HEK293T (cell line): ENCODE measurements at places on chromosomes 4 and X.

DNA sequence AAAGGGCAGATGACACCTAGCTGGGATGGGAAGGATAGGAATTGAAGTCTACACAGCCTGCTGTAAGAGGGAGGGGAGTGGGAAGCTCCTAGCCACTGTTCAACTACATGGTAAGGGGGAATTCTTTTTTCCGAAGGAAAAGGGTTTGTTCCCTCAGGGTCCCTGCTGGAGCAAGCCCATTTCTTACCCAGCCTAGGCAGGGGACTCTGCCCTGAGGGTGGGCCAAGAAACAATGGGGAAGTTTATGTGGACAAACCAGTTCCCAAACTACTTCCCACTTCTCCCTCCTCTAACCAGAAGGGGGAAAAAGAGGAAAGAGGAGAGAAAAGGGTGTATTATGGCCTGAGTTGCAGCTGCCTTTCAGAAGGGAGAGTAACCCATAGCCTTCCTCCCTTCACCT, 13.5 kb upstream of the VSIG4 start:
- DNase-seq = no peak

DNA sequence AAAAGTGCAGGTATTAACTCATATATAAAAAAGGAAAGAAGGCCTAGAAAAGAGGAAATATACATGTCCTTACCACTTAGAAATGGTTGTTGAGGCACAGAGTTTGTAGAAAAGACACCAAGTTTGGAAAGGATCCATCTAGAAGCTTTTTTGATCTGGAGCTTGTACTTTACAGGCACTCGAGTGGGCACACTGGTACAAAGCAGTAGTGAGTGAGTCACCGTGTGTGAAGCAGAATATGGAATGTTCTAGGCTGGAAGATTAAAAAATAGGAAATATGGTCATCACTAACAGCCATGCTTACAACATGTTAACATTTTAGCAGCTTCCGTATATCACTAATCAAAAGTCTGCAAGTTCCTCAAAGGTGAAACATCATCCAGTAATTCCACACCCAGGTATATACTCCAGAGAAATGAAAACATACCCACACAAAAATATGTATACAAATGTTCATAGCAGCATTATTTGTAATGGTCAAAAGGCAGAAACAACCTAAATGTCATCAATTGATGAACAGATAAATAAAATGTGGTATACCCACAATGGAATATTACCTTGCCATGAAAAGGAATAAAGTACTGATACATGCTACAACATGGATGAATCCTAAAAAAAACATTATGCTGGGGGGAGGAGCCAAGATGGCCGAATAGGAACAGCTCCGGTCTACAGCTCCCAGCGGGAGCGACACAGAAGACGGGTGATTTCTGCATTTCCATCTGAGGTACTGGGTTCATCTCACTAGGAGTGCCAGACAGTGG, 69.5 kb downstream of the FRYL start:
- no peak for DNase-seq

GRCh38 chr4:188905248-188905647, 766.0 kb downstream of the TRIML1 start:
- DNase-seq = no peak

GRCh38 chrX:148466292-148466691, 34.1 kb upstream of the AFF2 start:
- DNase-seq = no peak

GRCh38 chrX:119984652-119985051, 41.1 kb upstream of the NKAP start:
- no peak for DNase-seq

- DNase-seq = no peak
Observed at GRCh38 chr4:125225806-125226205, 88.9 kb upstream of the FAT4 start.

DNA sequence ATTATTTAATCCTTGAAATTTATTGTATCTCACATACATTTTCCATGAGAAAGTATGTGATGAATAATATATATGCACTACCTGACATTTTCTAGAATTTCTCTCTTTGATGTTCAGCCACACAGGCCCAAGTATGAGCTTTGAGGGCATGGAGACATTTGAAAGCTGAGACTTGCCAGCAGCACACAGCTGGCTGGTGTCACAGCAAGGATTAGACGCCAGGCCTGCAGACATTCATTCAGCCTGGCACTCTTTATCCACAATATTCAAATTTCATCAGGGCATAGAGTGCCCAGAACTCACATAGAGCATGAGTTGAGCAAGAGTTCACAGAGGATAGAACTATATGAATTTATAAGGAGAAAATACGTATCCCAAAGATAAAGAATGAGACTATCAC, 74.0 kb downstream of the GRIA2 start:
- DNase-seq = no peak

- no peak for DNase-seq
Observed at GRCh38 chr4:96293806-96294205, 453.9 kb downstream of the PDHA2 start.

- no peak for DNase-seq
Observed at GRCh38 chr4:2080429-2081300, 21.5 kb downstream of the NAT8L start.

- no peak for DNase-seq
Observed at GRCh38 chrX:68838571-68838910, 9.7 kb downstream of the EFNB1 start.

- no peak for DNase-seq
Observed at GRCh38 chr4:10192331-10192730, 75.7 kb upstream of the WDR1 start.

DNA sequence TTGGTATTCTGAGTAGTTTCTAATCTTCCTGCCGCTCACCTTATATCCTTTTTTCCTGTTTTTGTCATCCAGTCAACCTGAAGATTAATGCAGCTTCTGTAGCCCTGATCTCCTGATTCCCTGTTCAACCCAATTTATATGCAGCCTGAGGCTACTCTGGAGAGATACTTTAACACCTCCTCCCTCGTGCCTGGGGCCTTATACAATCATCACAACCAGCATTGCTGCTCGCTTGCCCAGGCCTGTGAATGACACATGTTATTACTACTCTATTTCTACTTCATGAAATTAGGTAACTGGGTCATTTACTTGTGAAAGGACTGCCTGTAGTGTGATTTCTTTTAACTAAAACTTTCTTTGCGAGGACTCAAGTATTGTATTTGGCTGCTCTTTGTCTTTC, 33.7 kb upstream of the WDR17 start:
- no peak for DNase-seq

GRCh38 chrX:150446995-150447394, 83.9 kb downstream of the MAMLD1 start:
- DNase-seq = no peak

- DNase-seq = no peak
Observed at GRCh38 chr4:26792639-26793038, 68.0 kb upstream of the STIM2 start.

GRCh38 chr4:169236078-169236477, 34.7 kb downstream of the SH3RF1 start:
- no peak for DNase-seq

DNA sequence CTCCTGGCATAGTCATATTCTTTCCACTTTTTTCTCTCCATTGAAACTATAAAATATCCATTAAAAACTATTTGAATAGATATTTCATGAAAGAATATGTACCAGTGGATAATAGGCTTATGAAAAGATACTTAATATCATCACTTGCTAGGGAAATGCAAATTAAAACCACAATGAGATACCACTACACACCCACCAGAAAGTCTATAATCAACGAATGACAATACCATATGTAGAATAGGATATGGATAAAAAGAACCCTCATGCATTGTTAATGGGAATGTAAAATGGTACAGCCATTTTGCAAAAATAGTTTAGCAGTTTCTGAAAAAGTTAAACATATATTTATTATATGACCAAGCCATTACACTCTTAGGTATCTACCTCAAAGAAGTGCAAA, 218.7 kb upstream of the GPC4 start:
- no peak for DNase-seq

DNA sequence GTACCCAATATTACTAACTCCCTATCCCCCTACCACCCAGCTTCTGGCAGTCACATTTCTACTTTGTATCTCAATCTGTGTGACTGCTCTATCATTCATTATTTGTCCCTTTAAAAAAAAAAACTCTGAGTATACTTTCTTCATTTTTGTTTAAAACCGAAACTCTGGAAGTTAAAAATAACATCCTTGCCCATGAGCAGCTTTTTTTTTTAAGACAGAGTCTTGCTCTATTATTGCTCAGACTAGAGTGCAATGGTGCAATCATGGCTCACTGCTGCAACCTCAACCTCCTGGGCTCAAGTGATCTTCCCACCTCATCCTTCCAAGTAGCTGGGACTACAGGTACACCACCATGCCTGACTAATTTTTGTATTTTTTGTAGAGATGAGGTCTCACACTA, 15.8 kb downstream of the UBE2K start:
- no peak for DNase-seq

GRCh38 chr4:94127707-94128328, 79.8 kb upstream of the SMARCAD1 start:
- DNase-seq = peak; percentile 32

GRCh38 chr4:85475631-85476233, 782 bp downstream of the ARHGAP24 start:
- DNase-seq = no peak

DNA sequence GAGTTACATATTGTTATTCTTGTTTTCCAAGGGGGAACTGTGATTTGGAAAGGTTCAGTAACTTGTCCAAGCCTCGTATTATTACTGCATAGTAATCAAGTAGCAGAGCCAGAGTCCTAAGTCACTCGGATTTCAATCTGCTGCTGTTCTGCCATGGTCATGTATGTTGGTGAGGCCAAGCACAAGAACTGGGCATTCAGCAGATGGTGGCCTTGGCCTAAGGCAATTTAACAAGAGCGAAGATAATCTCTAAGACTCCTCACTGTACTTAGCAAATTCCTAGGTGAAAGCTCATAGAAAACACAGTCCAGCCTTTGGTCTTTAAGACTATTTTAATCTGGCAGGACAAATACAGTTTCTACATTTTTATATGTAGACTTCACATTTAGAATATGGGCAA, 64.8 kb downstream of the NDST3 start:
- no peak for DNase-seq

DNA sequence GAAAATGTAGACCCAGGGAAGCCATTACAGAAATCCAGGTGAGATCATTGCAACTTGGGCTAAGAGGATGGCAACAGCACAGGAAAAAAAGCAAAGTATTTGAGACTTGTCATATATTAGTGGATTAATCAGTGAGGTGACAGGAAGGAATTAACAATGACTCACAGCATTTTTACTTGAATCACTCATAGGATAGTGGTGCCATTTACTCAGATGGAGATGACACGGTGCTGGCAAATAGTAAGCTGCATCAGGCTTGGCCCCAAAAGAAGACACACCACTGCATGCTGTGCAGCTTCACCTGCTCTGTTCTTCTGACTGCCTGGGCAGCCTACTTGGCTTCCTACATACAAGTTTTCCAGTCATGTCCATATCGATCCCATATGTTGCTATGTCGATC, 144.8 kb downstream of the FRYL start:
- DNase-seq = no peak

GRCh38 chr4:122293374-122294365, 85.1 kb upstream of the ADAD1 start:
- DNase-seq = no peak

- DNase-seq = no peak
Observed at GRCh38 chr4:31237233-31237632, 517.1 kb downstream of the PCDH7 start.

DNA sequence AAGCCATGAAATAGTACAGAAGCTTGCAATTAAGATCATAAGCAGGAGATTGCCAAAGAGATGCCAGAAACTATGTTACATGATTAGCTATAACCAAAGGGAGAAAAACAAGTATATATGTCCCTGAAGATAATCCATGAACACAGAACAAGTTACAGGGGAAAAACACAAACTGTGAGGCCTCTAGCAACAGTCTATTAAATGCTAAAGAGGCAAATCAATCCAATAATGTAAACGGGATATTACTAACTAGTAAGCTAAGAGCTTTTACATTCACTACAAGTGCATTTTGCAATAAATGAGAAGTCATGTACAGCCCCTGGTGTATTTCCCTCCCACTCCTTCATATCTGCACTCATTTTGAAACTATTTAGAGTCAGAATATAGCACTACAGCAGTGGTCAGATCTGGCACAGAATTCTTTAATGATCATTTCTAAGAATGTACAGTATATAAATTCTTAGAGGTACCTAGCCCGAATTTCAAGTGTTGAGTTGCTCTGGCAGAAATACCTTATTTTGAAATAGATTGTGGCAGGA, 449.8 kb upstream of the SMIM31 start:
- no peak for DNase-seq

- no peak for DNase-seq
Observed at GRCh38 chr4:129346036-129346435, 250.1 kb downstream of the C4orf33 start.

GRCh38 chr4:180081072-180081471, 2162.1 kb upstream of the TENM3 start:
- DNase-seq = no peak

- no peak for DNase-seq
Observed at GRCh38 chr4:6204871-6205566, 4.7 kb upstream of the JAKMIP1 start.

- DNase-seq = no peak
Observed at GRCh38 chr4:91961504-91961903, 342.3 kb upstream of the GRID2 start.

DNA sequence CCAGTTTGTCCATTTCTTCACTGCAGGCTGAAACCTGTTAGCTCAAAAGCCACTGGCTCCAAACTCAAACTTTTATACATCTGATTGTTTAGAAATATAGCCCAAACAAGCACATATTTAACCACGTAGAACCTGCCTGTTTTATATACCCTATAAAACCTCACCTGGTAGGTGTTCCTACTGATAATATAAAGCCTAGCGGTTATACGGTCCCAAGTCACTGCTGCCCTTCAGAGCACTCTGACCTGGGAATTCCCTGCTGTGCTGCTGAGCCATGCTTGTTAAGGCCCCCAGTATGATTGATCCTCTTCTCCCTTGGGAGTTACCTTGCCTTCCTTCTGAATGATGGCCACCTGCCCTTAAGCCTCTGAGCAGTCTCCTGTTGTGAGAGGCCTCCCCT, 432.8 kb upstream of the LCORL start:
- no peak for DNase-seq

- DNase-seq = peak; percentile 66
Observed at GRCh38 chr4:99205153-99205979, 13.7 kb downstream of the ADH6 start.

DNA sequence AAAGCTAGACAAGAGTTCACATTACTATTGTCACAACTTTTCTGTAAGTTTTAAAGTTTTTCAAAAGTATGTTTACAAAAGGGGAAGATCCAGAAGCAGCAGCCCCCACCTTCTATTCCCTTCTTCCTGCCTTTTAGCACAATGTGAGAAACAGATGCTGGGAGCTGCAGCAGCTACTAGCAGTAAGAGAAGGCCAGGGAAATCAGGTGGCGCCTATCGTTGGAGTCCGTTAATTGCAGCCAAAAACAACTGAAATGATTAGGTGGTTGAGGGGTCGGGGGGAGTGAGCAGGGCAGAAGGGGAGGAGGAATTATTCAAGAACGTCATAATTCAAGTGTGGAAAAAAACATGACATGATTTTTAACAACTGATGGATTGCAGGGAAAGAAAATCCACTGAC, 27.4 kb downstream of the FRYL start:
- DNase-seq = no peak

GRCh38 chr4:167956676-167957075, 135.7 kb upstream of the ANXA10 start:
- DNase-seq = no peak

- DNase-seq = peak; percentile 84
Observed at GRCh38 chrX:100768679-100769338, 36.9 kb upstream of the SYTL4 start.
